ENCODE measurements at places on chromosomes 7 and 10.

GRCh38 chr7:29340696-29341095 is 146.1 kb downstream of the CHN2 start:
- no peak for DNase-seq

DNA sequence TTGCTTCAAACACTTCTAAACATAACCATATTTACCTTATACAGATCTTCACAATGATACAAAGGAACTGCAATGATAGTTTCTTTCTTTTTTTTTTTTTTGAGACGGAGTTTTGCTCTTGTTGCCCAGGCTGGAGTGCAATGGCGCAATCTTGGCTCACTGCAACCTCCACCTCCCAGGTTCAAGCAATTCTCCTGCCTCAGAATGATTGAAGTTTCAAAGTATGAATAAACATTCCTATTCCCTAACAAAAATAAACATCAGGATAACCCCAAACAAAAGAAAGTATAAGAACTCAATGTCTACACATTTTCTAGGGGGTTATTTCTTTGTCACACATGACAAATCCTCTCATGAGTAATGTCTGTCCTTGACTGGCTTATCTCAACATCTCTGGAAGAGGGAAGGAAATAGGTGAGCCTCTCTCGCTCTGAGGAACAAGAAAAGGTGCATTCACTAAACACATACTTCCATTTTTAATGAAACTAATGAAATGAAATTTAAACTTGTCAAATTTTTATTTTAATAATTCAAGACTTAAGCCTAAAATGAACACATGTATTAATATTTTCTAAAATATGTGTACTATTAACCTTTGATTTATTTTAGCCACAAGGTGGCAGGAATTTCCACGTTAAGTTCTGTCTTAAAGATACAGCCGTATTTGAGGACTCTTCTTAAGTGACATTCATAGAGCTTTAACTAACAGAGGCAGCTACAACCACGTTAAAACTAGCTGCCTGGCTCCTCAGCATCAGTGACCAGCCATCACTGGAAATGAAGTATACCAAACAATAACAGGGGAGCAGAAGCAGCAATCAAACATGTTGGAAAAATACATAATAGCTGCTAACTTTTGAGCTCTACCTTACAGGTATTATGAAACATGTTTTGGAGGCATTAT is 58.3 kb downstream of the MALSU1 start:
- no peak for DNase-seq

- DNase-seq = no peak
Observed at GRCh38 chr10:73131301-73131700, 21.0 kb downstream of the NUDT13 start.

GRCh38 chr7:69966766-69967591 is 368.7 kb downstream of the AUTS2 start:
- no peak for DNase-seq

- no peak for DNase-seq
Observed at GRCh38 chr7:40311307-40311706, 176.5 kb downstream of the SUGCT start.
